ENCODE measurements at places on chromosomes 1 and 21.

DNA sequence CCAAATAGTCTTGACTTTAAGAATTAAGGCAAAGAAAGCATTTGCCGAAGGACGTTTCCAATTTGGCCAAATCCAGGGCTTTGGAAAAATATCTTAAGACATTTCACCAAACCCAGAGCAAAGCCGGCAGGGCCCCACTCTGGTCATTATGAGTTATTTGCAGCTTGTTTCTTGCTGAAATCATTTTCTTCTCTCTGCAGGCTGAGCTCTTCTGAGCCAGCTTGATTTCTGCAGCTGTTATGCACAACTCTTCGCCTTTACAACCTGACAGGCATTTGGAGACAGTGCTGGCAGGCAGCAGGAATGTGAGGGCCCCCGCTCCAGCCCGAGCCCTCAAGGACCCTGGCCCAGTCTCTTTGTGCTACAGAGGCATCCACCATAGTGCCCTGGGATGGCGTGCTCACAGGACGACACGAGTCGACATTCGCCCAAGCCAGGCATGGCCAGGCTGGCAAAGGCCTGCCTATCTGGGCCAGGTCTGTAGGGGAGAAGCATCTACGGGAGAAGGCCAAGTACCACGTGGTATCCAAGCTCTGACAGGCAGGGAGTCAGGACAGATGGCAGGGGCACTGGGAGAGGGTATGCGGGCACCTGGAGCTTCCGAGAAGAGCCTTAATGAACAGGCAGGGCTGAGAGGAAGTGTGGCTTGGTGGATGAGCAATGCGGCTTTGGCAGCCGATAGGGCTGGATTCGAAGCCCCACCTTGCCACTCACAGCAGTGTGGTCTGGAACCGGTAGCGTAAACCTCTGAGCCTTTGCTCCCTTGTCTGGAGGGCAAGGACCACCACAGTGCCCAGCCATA lies 32.3 kb downstream of the SYF2 start:
- H3K4me1 ChIP-seq: peaks cover 26% of the 10 kb centered on the region
- no peak for DNase-seq
- H3K27me3 ChIP-seq: peaks cover 4% of the 10 kb centered on the region
- H3K36me3 ChIP-seq: no peaks in the 10 kb centered on the region
- no peak overlapping the region for H3K27ac ChIP-seq

GRCh38 chr1:214439352-214440119 lies 111.9 kb downstream of the PTPN14 start:
- no peak overlapping the region for H3K27ac ChIP-seq
- peaks cover 23% of the 10 kb centered on the region for H3K4me1 ChIP-seq
- peaks cover 4% of the 10 kb centered on the region for H3K27me3 ChIP-seq
- no peak for DNase-seq

DNA sequence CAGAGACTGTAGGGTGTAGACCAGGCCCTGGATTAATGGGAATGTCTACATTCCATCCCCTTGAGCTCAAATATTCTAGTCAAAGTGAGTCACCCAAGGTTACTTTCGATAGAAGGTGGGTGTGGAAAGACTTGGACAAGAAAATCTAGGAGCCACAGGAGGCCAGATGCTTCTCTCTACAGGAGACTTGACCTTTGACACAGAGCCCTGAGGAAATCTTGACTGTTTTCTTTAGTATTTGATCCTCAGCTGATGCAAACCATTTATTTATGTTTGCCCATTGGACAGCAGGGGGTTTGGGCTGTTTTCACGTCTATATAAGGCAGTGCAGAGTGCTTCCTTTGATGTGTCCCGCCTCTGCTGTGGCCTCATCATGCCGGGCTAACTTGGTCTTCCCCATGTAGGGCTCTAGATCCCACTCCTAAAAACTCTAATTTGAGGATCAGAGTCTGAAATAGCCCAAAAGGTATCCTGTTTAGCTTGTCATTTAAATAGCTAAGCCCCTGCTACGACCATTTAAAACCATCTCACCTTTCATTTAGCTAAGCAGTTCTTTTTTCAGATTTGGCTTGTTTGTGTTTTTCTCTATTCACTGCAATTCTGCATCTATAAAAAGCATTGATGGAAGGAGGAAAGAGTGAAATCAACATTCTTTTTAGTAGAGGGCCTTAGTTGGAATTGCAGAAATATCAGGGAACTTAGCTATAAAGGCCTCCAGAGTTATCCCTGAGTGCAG lies 15.5 kb upstream of the MAP3K7CL start:
- H3K36me3 ChIP-seq: peaks cover 12% of the 10 kb centered on the region
- H3K27ac ChIP-seq: no peak overlapping the region
- H3K4me3 ChIP-seq: no peak overlapping the region
- no peaks in the 10 kb centered on the region for H3K27me3 ChIP-seq

- no peaks in the 10 kb centered on the region for H3K27me3 ChIP-seq
- H3K27ac ChIP-seq: no peak overlapping the region
- H3K4me1 ChIP-seq: no peaks in the 10 kb centered on the region
- no peak for DNase-seq
Observed at GRCh38 chr1:191888996-191889622, 269.2 kb upstream of the RGS18 start.

DNA sequence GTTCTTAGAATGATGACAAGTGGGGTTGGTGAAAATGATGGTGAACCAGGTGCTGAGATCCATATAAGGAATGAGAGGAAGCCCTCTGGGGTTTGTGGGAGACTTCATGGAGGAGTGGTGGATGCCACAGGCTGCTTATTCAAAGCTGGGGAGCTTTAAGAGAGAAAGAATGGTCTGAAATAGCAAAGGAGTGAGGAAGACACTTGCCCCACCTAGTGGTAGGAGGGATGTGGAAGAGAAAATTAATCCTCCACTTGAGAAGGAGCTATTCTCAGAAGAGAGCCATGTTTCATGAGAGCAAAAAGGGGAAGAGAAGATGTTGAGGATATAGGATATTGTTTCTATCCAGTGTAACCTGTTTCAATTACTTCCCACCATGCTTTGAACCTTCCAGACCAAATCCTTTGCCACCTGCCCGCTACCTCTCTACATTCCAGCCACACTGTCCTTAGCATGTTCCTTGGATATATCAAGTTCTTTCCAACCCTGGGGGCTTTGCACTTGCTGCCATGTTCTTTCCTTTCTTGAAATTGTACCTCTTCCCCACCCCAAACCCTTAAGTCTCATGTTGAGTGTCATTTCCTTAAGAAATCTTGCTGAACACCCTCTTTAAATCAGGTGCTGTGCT lies 19.6 kb upstream of the ZNF648 start:
- no peaks in the 10 kb centered on the region for H3K27me3 ChIP-seq
- no peak overlapping the region for H3K4me3 ChIP-seq
- H3K27ac ChIP-seq: no peak overlapping the region

- no peak for DNase-seq
- peaks cover 54% of the 10 kb centered on the region for H3K4me1 ChIP-seq
- H3K36me3 ChIP-seq: peaks cover 2% of the 10 kb centered on the region
- no peak overlapping the region for H3K27ac ChIP-seq
Observed at GRCh38 chr1:174200746-174201145, 41.4 kb downstream of the RABGAP1L start.

DNA sequence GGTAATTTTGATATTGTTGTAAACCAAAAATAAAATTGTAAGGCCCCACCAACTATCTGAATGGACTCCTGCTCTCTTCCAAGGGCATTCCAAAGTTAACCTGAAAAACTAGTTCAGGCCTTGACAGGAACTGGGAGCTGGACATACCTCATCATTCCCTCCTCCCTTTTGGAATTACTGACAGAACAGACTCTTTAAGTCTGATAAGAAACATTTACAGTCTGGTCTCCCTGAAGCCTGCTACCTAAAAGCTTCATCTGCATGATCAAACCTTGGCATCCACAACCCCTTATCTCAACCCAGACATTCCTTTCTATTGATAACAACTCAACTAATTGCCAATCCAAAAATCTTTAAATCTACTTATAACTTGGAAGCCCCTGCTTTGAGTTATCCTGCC lies 123.8 kb downstream of the TLR5 start:
- no peaks in the 10 kb centered on the region for H3K4me1 ChIP-seq
- no peaks in the 10 kb centered on the region for H3K27me3 ChIP-seq
- H3K27ac ChIP-seq: no peak overlapping the region
- no peaks in the 10 kb centered on the region for H3K36me3 ChIP-seq
- DNase-seq: no peak
- no peak overlapping the region for H3K4me3 ChIP-seq

DNA sequence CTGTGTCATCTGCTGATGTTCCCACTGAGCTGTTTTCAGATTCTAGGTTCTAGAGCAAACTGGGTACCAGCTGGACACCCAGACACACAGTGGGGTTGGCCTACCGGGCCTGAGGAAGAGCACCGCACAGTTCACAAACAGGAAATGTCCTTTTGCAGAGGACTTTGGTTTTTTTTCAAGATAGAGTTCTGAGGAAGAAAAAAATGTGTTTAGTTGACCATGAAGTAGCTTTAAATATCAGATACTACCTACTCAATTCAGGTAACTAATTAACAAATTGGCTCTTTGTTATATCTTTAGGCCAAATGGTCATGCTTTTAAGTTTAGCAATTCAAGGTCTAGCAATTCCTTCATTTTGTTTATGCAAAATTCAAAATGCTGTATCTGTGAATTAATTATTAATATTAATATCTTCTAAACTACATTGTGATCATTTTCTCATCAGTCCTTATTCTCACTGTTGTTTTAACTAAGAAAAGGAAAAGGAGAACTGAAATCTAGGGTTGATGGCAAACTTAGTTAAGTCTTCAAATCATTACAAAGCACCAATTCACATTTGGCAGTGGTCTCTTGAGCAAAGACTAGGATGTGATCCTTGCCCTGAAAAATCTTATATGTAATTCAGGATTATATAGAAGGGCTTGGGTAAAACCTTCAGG lies 17.2 kb upstream of the NCF2 start:
- H3K36me3 ChIP-seq: no peaks in the 10 kb centered on the region
- H3K4me1 ChIP-seq: peaks cover 14% of the 10 kb centered on the region
- H3K27me3 ChIP-seq: peaks cover 7% of the 10 kb centered on the region
- no peak overlapping the region for H3K4me3 ChIP-seq
- DNase-seq: no peak
- H3K27ac ChIP-seq: peak overlapping the region; percentile 15

GRCh38 chr21:36721817-36722216 lies 22.9 kb downstream of the SIM2 start:
- H3K27ac ChIP-seq: no peak overlapping the region
- H3K27me3 ChIP-seq: peaks cover 16% of the 10 kb centered on the region
- DNase-seq: no peak

DNA sequence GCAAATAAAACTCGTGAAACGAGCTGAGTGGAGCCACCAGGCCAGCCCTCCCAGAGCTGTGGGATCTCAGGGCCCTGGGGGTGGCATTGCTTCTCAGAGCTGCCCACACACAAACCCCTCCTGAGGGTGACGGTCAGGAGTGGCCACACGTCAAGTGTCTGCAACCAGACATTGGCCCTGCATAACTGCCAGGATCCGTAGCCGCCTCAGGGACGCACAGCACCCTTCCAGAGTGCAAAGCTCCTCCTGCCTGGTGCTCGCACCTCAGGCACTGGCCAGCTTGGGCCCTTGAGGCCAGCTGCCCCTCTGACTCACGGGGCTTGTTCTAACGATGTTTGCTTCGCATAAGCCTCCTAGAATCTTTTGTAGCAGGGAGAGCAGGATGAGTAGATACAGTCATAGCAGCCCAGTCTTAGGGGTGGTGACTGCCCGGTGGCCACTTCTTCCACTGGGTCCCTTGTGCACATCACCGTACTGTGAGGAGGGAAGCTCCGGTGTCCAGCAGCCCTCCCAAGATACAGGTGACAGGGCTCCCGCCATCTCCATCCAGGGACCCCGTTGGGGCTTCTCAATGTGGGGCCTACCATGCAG lies 5.0 kb downstream of the WNT3A start:
- no peak overlapping the region for H3K4me3 ChIP-seq
- peaks cover 2% of the 10 kb centered on the region for H3K36me3 ChIP-seq
- no peak overlapping the region for H3K27ac ChIP-seq
- no peak for DNase-seq
- H3K4me1 ChIP-seq: peaks cover 13% of the 10 kb centered on the region

- H3K4me3 ChIP-seq: no peak overlapping the region
- no peak for DNase-seq
- no peak overlapping the region for H3K27ac ChIP-seq
- H3K4me1 ChIP-seq: no peaks in the 10 kb centered on the region
Observed at GRCh38 chr1:170288155-170288554, 142.4 kb downstream of the NTMT2 start.

DNA sequence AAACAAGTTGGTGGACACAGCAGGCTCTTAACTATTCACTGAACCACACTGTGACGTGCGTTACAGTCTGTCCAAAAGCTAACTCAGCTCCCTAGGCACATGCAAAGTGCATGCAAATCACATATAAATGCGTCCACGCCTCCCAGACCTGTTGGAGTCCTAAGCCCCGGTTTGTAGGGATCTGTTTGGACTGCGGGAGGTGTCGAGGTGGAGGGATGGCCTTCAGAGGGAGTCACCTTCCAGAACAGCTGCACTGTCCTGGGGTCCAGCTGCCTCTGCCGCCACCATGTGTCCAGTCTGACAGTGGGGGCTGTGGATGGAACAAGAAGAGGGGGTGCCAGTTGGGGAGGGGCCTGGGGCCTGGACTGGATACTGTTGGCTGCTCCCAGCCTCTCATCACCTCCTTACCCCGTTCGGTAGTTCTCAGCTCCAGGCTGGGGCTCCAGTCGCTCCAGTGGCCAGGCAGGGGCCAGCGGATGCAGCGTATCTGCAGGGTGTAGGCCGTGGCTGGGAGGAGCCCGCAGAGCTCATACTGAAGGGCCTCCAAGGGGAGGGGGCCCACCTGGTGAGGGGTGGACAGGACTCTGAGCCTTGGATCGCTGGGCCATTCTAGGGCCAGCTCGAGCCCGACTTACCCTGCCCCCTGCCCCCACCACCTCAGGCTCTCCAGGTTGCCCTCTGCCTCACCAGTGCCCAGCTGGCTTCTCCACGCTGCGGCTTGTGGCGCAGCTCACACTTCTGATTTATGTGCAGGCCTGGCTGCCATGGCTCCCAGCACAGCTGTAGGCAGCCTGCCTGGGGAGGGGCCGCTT lies 7.9 kb upstream of the MRPS15 start:
- no peaks in the 10 kb centered on the region for H3K36me3 ChIP-seq
- H3K4me3 ChIP-seq: no peak overlapping the region
- H3K4me1 ChIP-seq: no peaks in the 10 kb centered on the region
- no peaks in the 10 kb centered on the region for H3K27me3 ChIP-seq
- no peak for DNase-seq
- H3K27ac ChIP-seq: no peak overlapping the region

GRCh38 chr1:26094076-26094669 lies 17.5 kb upstream of the PDIK1L start:
- no peak for DNase-seq
- no peaks in the 10 kb centered on the region for H3K36me3 ChIP-seq
- no peak overlapping the region for H3K4me3 ChIP-seq
- H3K4me1 ChIP-seq: no peaks in the 10 kb centered on the region

Data from naive thymus-derived CD8-positive, alpha-beta T cell (primary cell).